ENCODE measurements at places on chromosomes 6 and 20.

GRCh38 chr6:166464068-166465002, 81.6 kb upstream of the MPC1 start:
- DNase-seq = no peak

GRCh38 chr6:8207869-8208191, 105.5 kb upstream of the EEF1E1 start:
- DNase-seq = no peak

- no peak for DNase-seq
Observed at GRCh38 chr6:139568151-139568955, 193.9 kb upstream of the CITED2 start.

- no peak for DNase-seq
Observed at GRCh38 chr6:89368999-89369398, 16.5 kb upstream of the UBE2J1 start.

DNA sequence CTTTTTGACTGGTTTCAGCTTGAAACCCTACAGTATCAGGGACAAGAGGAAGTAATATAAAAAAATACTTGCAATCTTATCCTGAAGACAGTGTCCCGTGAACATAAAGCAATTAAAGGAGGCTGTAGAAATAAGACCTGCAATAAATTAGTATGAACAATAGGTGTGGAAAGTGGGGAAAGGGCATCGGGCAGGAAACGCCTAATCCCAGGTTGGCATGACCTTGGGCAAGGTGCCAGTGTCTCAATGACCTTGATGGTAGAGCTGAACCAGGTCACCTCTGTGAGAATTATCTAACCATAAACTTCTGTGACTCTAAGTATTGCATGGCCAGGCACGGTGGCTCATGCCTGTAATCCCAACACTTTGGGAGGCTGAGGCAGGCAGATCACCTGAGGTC, 115.2 kb downstream of the LY86 start:
- no peak for DNase-seq

DNA sequence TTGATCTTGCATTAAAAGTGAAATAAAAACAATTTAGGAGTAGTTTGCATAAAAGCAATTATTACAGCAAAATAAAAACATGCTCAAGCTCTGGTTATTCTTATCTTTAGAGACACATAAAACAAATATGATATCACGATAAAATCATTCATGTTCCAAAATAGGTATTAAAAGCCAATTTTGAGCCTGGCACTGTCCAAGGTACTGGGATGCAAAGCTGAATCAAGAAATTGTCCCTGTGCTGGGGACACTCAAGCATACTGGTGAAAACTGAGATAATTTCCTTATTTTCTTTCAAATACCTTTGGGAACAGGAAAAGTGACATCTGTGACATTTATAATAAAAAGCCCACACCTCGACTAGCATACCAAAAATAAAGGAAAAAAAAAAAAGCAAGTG, 931 bp upstream of the MTCL3 start:
- no peak for DNase-seq

DNA sequence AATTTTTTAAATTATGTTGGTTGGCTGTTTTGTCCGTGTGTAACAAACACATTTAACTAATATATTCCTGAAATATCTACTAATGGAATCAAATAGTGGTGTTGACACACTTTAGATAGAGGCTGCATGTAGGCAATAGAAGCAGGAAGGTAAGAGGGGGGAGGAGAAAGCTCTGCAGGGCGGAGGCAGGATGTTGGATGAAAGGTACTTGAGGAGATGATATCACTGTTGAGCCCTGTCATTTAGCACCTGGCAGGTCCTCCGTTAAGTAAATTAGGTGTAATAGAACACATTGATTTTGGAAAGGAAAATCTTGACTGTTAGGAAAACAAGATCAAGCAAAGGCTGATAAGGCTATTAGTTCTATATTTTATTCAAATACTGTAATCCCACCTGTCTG, 618.7 kb downstream of the PKHD1 start:
- no peak for DNase-seq

GRCh38 chr6:105429676-105430075, 26.8 kb upstream of the PREP start:
- no peak for DNase-seq

- no peak for DNase-seq
Observed at GRCh38 chr6:39263303-39264037, 34.2 kb upstream of the KCNK5 start.

DNA sequence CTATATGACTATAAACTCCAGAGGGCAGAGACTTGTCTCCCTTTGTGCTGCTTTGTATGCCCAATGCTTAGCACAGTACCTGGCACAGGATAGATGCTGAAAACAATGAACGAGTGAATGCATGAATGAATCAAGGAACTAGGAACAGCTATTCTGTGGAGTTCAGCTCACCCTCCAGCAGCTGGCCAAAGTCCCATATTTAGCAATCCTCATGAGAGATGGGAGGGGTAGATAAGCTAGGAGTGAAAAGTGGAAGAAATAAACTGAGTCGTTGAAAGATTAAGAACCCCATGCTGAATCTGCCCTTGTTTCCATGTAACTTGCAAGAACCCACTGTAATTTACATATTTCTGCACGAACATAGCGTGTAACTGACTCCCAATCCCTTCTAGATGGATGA, 106.5 kb downstream of the MAFB start:
- no peak for DNase-seq

DNA sequence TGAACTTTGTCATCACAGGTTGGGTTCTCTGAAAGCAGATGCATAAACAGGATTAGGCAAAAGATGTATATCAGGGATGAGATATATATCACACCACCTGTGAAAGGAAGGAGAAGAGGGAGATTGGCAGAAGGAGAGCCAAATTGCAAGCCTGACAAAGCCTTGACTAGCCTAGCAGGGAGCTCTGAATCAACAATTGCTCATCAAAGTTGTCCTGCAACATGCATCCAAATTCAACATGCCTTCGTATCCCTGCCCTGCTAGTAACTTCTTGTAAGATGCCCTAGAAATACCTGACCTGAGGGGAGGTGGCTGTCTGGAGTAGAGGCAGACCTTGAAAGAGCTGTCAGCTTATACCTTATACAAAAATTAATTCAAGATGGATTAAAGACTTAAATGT, 207.1 kb upstream of the HTR1E start:
- DNase-seq = no peak

GRCh38 chr6:168615837-168616236, 174.9 kb downstream of the SMOC2 start:
- DNase-seq = no peak

GRCh38 chr6:107398001-107398400, 61.4 kb downstream of the PDSS2 start:
- DNase-seq = no peak

- DNase-seq = no peak
Observed at GRCh38 chr6:20024316-20024673, 187.1 kb downstream of the ID4 start.

DNA sequence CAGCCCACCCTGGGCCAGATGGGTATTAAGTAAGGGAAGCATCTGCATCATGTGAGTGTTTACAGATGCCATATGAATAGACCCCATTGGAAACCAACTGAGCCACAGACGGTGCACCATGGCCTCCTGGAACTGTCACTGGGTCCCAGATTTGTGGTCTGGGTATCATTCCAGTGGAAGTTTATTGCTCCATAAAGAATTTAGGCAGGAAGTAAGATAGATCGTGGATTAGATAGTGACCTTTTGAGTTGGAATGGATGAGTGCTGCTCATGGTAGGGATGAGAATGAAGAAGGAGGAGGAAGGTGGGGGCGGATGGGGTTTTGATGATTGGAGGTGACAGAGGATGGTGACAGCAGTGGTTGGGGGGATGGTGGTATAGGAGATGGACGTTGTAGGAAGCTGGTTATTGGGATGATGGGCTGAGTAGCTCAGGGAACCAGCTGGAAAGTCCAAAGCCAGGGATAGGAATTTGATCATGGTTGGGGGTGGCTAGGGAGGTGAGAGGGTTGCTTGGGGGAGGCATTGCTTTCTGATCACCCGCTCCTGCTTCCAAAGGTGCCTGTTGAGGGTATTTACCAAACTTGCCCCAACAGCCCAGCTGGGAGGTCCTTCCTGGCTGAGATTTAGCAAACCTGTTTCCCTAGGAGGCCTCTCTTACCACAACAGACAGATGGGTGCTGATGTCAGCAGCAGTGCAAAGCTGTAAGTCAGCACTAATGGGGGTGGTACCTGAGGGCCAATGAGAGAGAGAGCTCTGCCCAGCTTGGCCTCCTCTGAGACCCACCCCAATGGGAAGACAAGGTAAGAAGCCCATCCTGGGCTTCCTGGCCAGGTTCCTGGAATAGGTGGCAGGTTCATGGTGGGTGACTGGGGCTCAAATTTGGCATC, 78.0 kb downstream of the VEGFA start:
- DNase-seq = no peak

DNA sequence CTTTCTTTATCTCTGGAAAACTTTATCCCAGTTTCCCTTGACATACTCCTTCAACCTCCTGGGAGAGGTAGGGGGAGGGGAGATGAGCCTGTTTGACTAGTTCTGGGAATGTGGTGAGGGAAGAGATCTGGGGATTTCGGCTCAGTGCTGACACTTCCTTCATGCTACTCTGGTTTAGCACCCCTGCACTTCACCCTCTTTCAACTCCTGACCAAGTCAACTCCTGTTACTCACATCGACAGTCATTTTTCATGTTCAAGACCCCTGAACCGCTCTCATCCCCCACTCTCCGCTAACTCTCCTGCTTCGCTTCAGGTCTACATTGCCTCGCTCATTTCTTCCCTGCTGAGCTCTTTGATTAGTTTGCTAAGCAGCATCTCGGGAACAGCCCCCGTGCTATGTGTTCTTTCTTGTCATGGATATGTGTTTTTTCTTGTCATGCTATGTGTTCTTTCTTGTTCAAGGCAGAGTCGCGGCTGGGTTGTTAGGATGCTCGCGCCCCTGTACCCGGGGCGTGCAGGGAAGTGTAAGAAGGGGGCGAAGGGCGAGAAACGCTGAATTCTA, 16.6 kb upstream of the TRIM27 start:
- DNase-seq = no peak

- no peak for DNase-seq
Observed at GRCh38 chr6:122697458-122697857, 82.1 kb upstream of the FABP7 start.

DNA sequence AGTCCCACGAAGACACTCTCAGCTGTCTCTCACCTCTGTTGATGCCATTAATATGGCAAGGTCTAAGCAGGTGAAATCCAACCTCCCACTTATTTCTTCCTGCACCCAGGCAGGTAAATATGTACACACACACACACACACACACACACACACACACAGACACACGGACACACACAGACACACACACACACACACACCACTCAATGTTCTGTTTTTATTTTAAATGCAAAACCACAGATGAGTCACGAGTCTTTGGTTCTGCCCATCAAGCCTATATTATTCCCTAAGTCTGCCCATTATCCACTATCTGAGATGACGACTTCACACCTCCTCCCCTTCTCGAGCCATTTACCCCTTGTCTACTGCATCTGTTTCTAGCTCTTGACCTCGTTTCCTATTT, 344.7 kb downstream of the CDH26 start:
- DNase-seq = no peak

DNA sequence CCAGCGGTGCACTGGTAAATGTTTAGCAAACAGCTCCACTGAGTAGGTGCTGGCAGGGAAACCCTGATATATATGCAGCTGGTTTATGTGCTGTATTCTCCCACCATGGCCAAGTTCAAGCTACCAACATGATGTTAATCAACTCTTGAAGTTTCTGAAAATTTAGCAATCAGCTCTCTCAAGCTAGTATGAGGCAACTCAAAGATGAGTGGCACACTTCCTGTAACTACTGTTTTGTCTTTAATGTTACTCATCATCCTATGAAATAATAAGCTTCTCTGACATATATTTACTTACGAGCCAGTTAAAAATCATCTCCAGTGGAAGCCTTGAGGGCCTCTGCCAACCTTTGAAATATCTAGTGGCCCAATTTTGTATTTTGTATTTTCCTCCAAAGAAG, 54.7 kb downstream of the TRMT6 start:
- no peak for DNase-seq

- DNase-seq = no peak
Observed at GRCh38 chr6:11155589-11155988, 44.1 kb upstream of the ERVFRD-1 start.

DNA sequence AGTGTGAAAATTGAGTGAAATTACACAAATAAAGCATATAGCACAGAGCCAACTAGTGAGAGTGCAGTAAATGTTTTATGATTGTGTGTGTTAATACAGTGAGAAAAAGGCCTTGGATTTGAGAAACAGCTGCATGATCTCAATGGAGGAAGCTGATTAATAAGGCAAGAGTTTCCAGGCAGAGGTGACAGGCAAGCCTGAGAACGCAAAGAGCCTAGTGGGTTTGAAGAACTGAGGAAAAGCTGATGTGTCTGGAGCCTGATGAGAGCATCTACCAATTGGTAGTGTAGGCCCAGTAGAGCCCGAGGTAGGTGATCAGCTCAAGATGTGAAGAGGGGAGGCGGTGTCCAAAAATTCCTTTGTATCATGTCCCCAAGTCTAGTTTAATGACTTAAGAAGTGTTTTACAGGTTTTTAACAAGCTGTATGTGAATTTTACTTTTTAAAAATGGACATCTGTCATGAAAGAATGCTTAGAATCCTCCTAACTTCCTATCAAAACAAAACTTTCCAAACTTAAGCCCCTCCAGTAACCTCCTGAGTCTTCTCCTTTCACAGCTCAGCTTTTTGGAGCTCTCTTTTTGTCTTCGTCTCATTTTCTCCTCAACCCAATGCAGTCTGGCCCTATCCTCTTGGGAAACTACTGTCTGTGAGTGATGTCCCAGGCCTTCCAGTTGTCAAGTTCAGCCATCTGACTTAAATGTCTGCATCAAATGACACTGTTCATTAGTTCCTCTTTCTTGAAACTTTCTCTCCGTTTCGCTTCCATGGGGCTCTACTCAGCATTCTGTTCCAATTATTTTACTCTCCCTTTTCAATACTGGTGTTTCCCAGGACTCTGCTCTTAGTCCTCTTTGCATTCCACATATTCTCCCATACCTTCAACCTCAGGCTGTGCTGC, 1.2 kb downstream of the CDC40 start:
- no peak for DNase-seq

- no peak for DNase-seq
Observed at GRCh38 chr20:56360908-56361205, 2.1 kb downstream of the FAM210B start.

DNA sequence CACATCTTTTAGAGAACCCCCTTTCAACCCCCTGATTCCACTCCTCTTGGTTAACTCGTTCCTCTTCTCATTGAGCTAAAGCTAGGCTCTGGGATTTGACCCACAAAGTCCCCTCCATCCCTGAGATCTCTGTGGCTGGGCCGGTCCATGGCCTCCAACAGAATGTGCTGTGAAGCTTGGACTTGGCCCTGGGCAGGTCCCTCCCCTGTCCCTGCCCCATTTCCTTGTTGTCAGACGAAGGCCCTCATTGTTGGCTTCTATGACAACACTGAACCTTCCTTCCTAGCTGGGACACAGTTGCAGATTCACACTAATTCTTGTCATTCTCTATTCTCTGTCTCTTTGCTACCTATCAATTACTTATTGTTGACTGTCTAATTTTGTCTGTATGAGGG, 156.1 kb downstream of the SYCP2 start:
- DNase-seq = no peak

- DNase-seq = no peak
Observed at GRCh38 chr6:165453395-165453794, 144.0 kb upstream of the C6orf118 start.

All from stimulated activated CD8-positive, alpha-beta memory T cell treated with anti-CD3 and anti-CD28 coated beads, Interleukin-4, amount 100 ng/mL, for 1 hour (primary cell).